ENCODE measurements at places on chromosomes 4 and X.

GRCh38 chr4:8205241-8205707, 6.2 kb downstream of the SH3TC1 start:
- DNase-seq, result no peak

DNA sequence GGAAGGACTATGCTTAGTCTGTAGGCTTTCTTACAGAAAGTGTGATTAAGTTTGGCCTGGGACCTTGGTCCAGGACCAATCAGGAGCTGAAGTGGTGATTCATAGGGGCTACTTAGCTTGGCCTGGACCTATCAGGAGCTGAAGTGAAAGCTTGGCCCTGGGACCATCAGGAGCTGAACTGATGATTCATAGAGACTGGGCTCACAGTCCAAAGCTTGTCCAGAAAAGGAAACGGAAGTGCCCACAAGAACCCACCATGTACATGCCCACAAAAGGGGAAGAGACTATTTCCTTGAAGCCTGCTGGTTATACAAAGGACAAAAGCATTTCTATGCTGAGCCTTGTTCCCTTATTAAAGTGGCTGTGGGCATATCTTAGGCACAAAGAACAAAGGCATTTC, 12.6 kb downstream of the TENT5D start:
- DNase-seq, result no peak

- DNase-seq, result no peak
Observed at GRCh38 chrX:17488036-17488435, 113.0 kb downstream of the NHS start.

- no peak for DNase-seq
Observed at GRCh38 chr4:6354626-6355025, 85.0 kb downstream of the WFS1 start.

DNA sequence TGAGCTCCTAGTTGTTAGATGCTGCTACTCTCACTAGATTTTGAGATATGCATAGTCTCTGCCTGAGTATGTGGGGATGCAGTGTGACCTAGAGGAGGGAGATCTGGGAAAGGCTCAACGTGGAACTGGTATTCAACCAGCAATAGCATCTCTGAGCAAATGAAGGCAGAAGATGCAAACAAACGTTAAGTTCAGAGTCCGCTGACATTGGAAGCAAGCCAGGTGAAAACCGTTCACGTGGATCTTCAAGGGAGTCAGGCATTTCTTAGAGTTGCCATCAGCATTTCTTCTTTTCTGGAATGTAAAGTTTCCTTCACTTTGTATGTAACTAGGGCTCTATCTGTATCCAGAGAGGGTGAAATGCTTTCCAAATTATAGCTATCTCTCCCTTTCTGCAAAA, 59.9 kb downstream of the C4orf51 start:
- no peak for DNase-seq

DNA sequence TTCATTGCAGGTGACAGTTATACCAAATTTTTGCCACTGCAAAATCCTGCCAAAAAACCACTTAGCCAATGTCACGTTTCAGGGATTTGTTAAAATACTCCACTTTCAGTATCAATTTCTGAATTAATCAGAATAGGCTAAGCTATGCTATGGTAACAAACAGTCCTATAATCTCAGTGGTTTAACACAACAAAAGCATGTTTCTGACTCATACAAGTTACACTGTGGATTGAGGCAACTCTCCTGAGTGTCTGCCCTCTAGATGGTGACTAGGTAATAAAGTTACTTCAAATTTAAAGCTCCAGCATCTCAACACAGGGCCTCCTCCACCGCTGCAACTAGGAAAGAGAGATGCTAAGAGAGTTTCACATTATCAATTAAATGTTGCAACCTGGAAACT, 23.0 kb upstream of the RADX start:
- DNase-seq, result no peak

GRCh38 chr4:123229286-123229685, 167.3 kb upstream of the SPRY1 start:
- no peak for DNase-seq

GRCh38 chr4:985123-985830, 1.6 kb upstream of the IDUA start:
- no peak for DNase-seq
